ENCODE measurements at places on chromosomes 5 and 9.

- no peak for DNase-seq
These were observed 169.0 kb downstream of the DAB2IP start for GRCh38 chr9:121820286-121821005.

GRCh38 chr5:132103969-132104391, 30.4 kb downstream of the CSF2 start:
- DNase-seq = no peak

GRCh38 chr9:91001146-91001611, 199.6 kb downstream of the SYK start:
- DNase-seq = no peak

- DNase-seq = no peak
These were observed 31.2 kb upstream of the CEP120 start for GRCh38 chr5:123454259-123454911.

DNA sequence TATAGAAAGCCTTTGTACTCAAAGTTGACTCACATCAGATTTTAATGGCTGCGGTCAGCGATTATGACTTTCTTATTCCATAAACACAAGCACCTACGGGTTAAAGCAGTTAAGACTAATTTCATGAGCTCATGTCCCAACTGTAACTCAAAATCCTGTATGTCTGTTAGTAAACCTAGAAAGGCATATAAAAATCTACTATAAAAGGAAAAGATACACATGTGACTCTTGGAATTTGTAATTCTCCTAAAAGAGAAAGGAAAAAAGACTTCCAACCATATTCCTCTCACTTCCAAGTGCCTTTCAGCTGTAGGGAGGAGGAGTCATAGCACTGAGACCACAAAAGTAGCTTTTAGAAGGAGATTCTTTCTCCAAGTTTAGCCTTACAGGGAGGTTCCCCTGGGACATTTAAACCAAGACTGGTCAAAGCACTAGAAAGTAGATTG, 129.1 kb downstream of the EBF1 start:
- no peak for DNase-seq

DNA sequence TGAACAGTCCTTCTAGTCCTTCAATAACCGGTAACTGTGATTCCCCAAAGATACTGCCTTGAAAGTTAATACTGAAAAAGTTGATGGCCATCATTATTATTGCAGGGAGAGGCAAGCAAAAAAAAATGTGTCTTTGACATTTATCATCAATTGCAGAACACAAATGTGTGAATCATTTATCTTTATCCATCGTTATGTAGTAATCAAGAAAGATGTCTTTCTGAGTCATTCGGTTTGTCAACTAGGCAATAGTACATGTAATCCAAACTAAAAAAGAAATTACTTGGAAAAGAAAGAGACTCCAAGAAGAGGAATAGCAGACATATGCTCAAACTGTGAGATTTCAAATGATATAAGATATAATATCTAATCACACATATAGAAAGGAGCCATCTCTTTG, 473.0 kb downstream of the CETN3 start:
- no peak for DNase-seq

- DNase-seq = peak; percentile 29
These were observed 132.1 kb downstream of the AP3B1 start for GRCh38 chr5:78162253-78162862.

GRCh38 chr9:11559001-11559776, 946.4 kb upstream of the PTPRD start:
- no peak for DNase-seq
